ENCODE measurements at places on chromosomes 12 and 14. TPM values are rescaled to one million over a fixed set of nuclear protein-coding genes. Genes with fewer than 3 reads are reported as not detected.
A peak's percentile ranks its signal among the peaks of the same experiment; 100 is the strongest.

The ABCC9 gene
- total RNA-seq: not detected

The SLC25A47 gene
- total RNA-seq: not detected

- H3K36me3 ChIP-seq: peaks cover 1% of the 10 kb centered on the region
- H3K27me3 ChIP-seq: peaks cover 66% of the 10 kb centered on the region
- H3K4me3 ChIP-seq: no peak overlapping the region
- H3K27ac ChIP-seq: no peak overlapping the region
Observed at GRCh38 chr12:103572312-103573045, 14.6 kb upstream of the STAB2 start.

DNA sequence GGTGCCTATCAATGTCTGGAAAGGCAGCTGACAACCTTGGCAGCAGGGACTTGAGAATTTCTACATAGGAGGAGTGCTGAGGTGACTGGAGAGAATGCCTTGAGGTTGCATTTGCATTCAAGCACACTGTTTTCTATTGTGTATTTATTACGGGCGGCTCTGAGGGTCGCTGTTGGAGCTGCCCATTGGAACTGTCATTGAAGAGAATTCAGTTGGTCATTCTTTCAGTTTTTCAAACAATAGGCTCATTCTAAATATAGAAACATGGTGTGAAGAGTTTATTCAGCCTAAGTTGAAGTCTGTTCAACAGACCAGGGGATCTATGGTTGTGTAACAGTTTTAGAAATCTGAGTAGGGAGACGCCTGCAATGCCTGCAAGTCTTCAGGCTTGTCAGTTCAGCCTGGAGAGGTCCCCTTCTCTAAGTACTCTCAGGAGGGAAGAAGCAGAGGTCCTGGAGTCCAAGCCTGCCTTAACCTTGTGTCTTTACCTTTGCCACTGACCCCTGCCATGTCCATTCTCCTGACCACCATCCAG, 9.8 kb upstream of the ABHD12B start:
- H3K4me3 ChIP-seq: no peak overlapping the region
- H3K4me1 ChIP-seq: peaks cover 10% of the 10 kb centered on the region
- H3K36me3 ChIP-seq: no peaks in the 10 kb centered on the region
- peaks cover 3% of the 10 kb centered on the region for H3K27me3 ChIP-seq
- no peak for DNase-seq

DNA sequence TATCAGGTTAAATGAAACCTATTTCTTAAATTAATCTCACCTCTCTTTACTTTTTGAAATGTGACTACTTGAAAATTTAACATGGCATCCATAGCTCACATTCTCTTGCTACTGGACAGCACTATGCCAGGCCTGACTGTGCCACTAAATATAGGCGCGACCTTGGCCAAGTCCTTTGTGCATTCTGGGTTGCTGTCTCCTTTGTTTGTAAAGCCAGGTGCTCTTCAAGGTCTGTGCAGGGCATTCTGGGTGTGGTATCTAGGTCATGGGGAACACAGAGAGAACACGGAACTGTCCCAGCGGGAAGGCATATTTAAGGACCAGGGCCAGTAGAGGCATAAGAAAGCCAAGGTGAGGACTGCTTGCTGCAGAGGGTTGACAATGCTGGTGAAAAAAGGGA, 121.2 kb downstream of the ZNF664 start:
- no peak overlapping the region for H3K4me3 ChIP-seq
- DNase-seq: no peak
- H3K27me3 ChIP-seq: no peaks in the 10 kb centered on the region
- H3K36me3 ChIP-seq: no peaks in the 10 kb centered on the region
- H3K4me1 ChIP-seq: no peaks in the 10 kb centered on the region
- no peak overlapping the region for H3K27ac ChIP-seq

GRCh38 chr12:50537538-50537919, 32.7 kb downstream of the DIP2B start:
- DNase-seq: no peak
- no peak overlapping the region for H3K4me3 ChIP-seq
- no peaks in the 10 kb centered on the region for H3K27me3 ChIP-seq
- H3K4me1 ChIP-seq: peaks cover 39% of the 10 kb centered on the region
- peak overlapping the region; percentile 47 for H3K27ac ChIP-seq

DNA sequence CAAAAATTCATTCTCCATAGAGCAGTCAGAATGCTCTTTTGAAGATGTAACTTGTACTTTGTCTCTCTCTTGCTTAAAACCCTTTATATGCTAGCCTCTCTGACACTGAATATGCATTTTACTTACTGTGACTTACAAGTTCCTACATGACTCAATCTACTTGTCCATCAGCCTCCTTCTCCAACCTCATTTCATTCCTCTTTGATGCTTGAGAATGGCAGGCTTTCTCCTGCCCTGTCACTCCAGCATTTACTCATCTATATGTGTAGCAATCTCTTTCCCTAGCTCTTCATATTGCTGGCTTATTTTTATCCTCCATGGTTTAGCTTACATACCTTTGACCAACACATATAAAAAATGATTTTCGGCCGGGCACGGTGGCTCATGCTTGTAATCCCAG, 561.9 kb downstream of the CCER1 start:
- H3K4me1 ChIP-seq: no peaks in the 10 kb centered on the region
- no peaks in the 10 kb centered on the region for H3K27me3 ChIP-seq
- H3K36me3 ChIP-seq: no peaks in the 10 kb centered on the region
- DNase-seq: no peak
- H3K4me3 ChIP-seq: no peak overlapping the region
